ENCODE measurements at places on chromosomes 4 and X.

DNA sequence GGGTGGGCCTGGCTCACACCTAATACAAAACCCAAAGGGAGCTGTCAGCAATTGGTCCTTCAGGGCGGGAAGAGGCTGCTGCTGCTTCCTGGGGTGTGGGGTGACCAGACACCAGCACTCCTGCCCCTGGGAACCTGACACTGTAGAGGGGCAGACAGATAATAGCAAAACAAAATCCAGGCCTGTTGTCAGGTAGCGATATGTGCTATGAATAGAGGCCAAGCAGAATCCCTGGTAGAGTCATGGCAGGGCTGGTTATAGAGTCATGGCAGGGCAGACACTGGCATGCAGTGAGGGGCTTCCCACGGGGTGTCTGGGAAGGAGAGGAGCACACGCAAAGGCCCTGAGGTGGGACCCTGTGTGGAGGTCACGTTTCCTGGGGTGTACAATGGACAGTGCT is 79.6 kb upstream of the PSAPL1 start:
- no peak for DNase-seq

GRCh38 chr4:40931238-40931637 is 181.5 kb downstream of the NSUN7 start:
- DNase-seq = no peak

GRCh38 chr4:13528821-13529127 is 15.5 kb downstream of the NKX3-2 start:
- no peak for DNase-seq

GRCh38 chrX:11304829-11305228 is 11.6 kb downstream of the AMELX start:
- DNase-seq = no peak

DNA sequence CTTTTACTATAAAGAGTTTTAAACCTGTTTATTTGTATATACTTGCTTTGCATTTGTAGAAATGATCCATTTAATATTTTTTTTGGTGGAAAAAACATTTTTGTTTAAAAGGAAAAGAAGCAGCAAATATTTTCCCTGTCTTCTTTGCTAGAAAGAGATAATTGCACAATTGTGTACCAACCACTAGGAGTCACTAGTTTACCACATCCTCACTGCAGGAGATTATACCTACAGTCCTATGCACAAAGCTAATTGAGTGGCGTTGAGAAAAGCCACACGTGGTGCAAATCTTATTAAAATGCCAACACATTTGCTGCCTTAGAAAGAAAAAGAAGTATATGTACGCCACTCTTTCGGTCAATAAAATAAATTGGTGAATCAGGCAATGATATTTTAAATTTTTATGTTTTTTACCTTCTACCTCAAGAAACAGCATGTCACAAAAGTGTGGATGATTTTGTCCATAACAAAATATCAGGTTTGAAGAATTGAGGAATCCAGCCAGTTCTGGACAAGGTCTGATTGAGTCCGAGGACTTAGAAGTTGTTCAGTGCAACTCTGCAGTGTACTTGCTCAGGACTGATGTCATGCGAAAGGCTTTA is 102.9 kb downstream of the GRXCR1 start:
- DNase-seq = no peak

DNA sequence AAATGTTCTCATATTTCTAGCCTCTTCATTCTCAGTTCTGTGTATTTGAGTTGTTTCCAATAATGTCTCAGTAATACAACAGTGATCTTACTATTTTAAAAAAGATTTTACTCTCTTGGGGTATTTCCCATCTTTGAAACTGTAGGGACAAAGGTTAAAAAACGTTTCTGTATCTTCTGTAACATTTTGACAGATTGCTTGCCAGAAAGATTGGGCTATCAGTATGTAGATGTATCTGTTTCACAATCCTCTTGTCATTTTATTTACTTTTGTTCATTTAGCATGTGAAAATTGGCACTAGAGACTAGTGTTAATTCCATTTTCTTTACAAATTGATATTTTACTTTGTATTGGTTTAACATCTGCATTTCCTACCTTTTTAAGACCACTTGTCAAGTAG is 6.2 kb upstream of the CXCL9 start:
- DNase-seq = no peak

DNA sequence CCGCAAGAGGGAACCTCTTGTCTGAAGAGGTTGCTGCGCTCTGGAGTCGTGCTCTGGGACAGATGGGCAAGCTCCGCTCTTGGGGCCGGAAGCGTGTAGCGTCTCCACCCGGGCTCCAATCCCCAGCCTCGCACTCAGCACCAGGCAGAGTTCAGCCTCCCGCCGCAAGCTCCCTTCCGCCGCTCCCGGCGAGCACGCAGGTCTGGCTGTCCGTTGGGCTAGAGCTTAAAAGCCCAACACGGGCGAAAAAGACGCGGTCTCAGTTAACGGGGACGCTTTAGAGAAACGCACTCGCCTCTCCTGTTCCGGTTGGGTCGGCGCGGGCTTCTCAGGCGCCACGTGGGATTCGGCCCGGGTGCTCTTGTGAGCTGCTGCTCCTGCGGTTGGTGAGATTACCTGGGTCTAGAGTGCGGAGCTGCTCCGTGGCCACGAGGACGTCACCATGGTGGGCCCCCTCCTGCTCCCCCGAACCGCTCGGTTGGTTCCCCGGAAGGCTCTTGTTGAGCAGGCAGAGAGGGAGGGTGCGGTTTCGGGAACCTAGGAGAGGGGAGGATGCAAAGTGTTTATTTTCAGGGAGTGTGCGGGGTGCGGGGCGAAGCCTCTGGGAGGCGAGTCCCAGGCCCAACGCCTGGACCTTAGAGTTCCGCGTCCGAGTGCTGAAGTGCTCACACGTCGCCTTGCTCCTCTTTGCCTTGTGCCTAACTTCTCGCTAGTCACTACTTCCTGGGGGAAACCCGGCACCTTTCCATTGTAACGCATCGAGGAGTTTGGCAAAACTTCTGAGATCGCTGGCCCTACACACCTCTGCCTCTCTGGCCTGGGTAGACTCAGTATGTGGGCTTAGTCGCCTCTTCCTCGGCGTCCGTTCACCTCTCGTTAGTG is at the start of gene TMA16:
Gene TMA16 (plus strand): TSS at position 331 of the 882 bp plus-strand sequence. CDS start 112 bp downstream, at position 443.
- peak; percentile 84 for DNase-seq

DNA sequence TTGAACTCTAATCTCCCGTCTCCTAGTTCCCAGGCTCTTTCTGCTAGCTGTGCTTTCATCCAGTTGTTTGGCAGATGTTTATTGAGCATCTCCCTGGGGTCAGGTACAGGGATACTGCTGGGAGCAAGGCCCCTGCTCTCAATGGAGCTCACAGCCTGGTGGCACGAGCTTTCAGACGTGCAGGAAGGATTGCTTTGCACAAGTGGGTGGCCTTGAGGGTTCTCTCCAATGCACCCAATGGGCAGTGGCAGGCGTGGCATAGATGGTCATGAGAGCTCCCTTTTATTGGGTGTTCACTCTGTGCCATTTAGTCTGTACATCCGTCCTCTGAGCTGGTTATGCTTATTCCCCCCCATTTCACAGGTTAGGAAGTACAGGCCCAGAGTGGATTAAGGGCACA is 235.2 kb downstream of the EVC2 start:
- DNase-seq = no peak

GRCh38 chr4:85952972-85953650 is 406.7 kb downstream of the MAPK10 start:
- DNase-seq = no peak

- no peak for DNase-seq
These were observed 222.5 kb upstream of the FAT1 start for GRCh38 chr4:186946136-186946535.

DNA sequence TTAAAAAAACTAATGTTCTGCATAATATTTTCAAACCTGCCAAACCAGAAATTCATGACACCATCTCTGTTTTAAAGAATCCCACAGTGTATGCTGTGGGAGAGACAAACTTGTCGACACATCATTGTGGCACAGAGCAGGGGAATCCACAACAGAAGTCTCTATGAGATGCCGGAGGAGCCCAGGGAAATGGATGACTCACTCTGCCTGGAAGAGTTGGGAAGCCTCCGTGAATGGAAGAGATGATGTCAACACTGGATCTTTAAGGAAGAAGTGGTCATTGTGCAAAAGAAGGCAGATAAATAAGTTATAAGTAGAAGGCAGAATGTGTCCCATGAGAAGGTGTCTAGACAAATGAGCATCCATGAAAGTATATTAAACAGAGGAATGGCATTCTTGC is 595.1 kb downstream of the RAB28 start:
- DNase-seq = no peak

GRCh38 chr4:176840166-176840565 is 47.4 kb upstream of the VEGFC start:
- no peak for DNase-seq

- DNase-seq = no peak
These were observed 37.8 kb downstream of the LEF1 start for GRCh38 chr4:108130955-108131354.

DNA sequence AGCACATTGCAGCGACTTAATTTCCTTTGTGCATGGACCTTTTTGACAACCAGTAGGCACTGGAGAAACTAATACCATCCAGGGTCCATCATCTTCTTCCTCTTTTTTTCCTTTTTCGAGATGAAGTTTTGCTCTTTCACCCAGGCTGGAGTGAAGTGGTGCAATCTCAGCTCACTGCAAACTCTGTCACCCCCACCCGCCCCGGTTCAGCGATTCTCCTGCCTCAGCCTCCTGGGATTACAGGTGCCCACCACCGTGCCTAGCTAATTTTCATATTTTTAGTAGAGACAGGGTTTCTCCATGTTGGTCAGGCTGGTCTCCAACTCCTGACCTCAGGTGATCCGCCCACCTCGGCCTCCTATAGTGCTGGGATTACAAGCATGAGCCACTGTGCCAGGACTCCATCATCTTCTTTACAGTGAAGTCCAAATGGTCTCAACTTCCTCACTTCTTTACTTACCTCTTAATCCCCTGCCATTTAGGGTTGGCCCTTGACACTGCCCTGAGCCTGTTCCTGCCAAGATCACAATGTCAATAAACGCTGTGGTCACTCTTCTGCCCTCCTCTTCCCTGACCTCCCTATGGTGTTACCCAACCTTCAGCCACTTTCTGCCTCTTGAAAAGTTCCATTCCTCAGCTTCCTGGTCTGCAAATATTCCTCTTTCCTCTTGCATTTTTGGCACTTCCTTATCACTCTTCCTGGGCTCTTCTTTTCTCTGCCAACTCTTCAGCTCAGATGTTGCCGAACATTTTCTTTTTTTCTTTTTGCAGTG is 119.8 kb upstream of the SLC34A2 start:
- no peak for DNase-seq

GRCh38 chr4:140756319-140757231 is at the start of gene TBC1D9:
Gene TBC1D9 (minus strand): TSS chr4:140756385. CDS start chr4:140756045, 340 bp downstream.
- DNase-seq = peak; percentile 84

GRCh38 chrX:19684311-19684710 is 169.0 kb upstream of the MAP3K15 start:
- no peak for DNase-seq

DNA sequence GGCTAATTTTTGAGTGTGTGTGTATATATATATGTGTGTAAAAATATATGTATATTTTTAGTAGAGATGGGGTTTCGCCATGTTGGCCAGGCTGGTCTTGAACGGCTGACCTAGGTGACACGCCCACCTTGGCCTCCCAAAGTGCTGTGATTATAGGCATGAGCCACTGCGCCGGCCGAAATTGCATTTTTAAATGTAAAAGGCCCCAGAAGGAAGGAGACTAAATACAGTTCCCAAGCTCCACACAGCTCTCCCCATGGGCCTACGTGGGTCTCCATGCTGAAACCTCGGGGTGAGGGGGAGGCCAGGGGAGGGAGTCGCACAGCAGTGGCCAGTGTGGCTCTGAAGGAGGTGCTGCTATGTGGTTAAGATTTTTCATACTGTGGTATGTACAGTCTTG is 12.8 kb upstream of the CDKN2AIP start:
- DNase-seq = no peak

GRCh38 chrX:9535101-9535500 is 70.2 kb downstream of the TBL1X start:
- no peak for DNase-seq

DNA sequence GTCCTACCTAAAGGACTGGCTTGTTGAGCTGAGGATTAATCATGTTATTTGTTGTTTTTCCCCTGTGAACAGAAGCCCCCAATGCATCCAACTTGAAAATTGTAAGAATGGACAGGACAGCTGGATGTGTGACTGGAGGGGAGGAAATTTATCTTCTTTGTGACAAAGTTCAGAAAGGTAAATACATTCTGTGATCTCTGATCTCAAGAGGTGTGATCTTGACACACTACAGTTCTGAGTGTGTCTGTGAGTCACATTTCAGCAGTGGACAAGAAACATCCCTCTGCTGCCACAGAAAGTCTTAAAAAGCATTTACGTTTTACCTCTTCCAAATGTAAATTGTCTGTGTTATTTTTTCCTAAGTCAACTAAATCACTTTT is 79.3 kb downstream of the NFKB1 start:
- DNase-seq = no peak

DNA sequence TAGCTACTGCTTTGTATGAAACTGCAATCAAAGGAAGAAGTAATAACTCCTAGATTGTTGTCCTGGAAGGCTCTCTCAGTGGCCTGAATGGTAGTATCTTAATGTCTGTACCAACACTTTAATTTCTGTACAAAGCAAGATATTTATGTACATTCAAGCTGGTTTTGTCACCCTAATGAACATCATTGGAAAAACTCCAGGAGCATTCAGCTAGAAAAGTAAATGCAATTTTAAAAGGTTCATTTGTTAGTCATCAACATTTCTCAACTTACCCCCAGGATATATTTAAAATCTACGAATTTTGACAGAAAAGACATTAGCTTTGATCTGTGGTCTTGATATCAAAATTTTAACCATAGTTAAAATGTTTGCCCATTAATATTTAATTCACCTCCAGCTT is 80.0 kb upstream of the FGF13 start:
- DNase-seq = no peak

DNA sequence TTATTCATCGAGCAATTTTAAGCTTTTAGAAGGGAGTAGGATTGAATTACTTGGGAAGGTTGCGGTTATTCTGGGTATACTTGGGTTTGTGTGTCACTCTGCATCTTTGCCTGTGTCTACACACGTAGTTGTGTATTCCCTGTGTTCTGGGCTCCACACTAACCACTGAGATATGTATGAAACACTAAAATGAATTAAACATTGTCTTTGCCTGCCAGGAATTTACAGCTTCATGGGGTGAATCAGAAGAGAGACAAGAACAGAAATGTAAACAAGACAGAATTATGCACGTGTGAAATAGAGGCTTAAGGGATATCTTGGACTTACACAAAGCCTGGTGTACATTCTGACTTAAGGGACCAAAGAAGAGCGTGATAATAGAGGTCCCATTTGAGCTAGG is 228.5 kb downstream of the AFF2 start:
- DNase-seq = no peak

DNA sequence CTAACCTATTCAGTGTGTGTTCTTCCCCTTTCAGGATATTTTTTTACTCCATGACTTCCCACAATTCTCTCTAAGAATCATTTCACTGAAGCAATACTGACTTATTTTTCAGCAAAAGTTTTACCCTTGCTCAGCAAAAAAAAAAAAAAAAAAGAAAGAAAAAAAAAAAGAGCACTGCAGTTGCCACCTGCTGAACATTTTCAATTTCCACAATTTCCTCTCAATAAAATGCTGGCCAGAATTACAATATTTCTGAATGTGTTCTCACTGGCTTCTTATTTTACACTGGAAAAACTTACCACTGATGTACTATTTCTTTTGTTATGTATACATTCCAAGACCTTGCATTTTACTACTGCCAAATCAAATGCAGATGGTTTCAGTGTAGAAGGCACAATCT is 210.4 kb downstream of the PAPSS1 start:
- no peak for DNase-seq

Measured in right renal pelvis (tissue), 4 donors.